CD4-positive, alpha-beta T cell (primary cell): ENCODE measurements at places on chromosomes 6 and 20. TPM values are rescaled to one million over a fixed set of nuclear protein-coding genes. Genes with fewer than 3 reads are reported as not detected.

PGC gene
- not detected for total RNA-seq

VSX1 gene
- not detected for total RNA-seq

DNA sequence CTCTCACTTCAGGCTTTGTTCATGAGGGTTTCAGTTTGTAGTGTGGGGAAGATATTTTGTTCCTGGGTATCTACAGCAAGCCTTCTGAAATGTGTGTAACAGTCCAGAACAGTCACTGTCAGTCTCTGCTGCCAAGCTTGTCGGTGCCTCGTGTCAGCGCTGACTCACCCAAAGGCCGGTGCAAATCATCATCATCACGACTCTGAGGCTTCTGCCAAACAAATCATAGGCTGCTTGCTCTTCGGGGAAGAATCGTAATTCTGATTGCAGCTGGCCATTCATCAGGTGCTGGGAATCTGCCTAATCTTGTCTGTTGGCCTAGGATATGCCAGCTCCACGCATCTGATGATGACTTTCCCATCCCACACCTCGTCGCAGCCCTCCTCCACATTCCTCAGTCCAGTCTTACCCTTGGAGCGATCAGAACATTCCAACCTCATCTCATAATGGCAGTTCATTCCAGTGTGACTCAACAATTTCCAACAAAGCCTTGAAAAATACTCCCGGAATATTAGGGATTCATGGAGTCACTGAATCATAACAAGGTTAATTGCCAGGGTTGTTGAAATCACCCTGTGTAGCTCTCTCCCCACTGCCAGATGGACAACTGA, 40.9 kb downstream of the ALDH8A1 start:
- no peaks in the 10 kb centered on the region for H3K36me3 ChIP-seq
- H3K4me3 ChIP-seq: no peak overlapping the region
- H3K27me3 ChIP-seq: no peaks in the 10 kb centered on the region
- no peak for DNase-seq
- H3K4me1 ChIP-seq: no peaks in the 10 kb centered on the region

SLC12A5 gene
- total RNA-seq: 1.3 TPM

GRCh38 chr6:2938632-2939083, 32.7 kb downstream of the SERPINB6 start:
- no peak overlapping the region for H3K4me3 ChIP-seq
- H3K27ac ChIP-seq: peak overlapping the region; percentile 47
- no peaks in the 10 kb centered on the region for H3K36me3 ChIP-seq

PNPLA1 gene
- 0.17 TPM for total RNA-seq

- H3K4me1 ChIP-seq: no peaks in the 10 kb centered on the region
- no peaks in the 10 kb centered on the region for H3K27me3 ChIP-seq
- no peak for DNase-seq
- H3K27ac ChIP-seq: no peak overlapping the region
Measured at GRCh38 chr6:132187816-132188215, 213.5 kb downstream of the MOXD1 start.

DNA sequence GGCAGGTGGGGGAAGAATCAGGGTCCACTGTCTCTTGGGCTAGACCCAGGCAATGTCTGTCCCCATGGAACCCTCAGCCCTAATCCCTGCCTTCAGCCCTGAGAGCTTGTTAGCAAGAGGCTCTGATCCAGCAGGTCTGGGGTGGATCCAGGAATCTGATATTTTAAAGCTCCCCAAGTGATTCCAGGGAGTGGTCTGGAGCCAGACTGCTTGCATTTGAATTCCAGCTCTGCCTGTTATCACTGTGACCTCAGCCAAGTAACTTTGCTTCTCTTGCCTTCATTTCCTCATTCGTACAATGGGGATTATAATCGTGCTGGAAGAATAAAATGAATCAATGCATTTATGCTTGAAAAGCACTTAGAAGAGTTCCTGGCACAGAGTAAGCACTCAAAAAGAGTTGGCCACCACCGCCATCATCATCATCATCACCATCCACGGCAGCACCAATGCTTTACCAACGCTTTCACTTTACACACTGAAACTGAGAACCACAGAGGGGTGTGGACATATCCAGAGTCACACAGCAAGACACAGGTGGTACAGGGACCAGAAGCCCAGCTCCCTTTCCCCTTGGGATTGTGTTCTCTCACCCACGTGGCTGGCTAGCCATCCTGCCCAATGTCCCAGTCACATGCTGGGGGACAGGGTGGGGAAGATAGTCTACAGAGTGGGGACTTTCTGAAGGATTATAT, 75.7 kb upstream of the RALY start:
- no peak overlapping the region for H3K27ac ChIP-seq
- DNase-seq: no peak
- peaks cover 5% of the 10 kb centered on the region for H3K4me1 ChIP-seq

GRCh38 chr6:747028-747427, 54.1 kb upstream of the EXOC2 start:
- no peaks in the 10 kb centered on the region for H3K36me3 ChIP-seq
- no peak overlapping the region for H3K27ac ChIP-seq
- DNase-seq: no peak
- no peaks in the 10 kb centered on the region for H3K4me1 ChIP-seq
- no peaks in the 10 kb centered on the region for H3K27me3 ChIP-seq
- no peak overlapping the region for H3K4me3 ChIP-seq

GRCh38 chr6:155818698-155819097, 363.1 kb upstream of the NOX3 start:
- no peak for DNase-seq
- no peaks in the 10 kb centered on the region for H3K27me3 ChIP-seq
- H3K27ac ChIP-seq: no peak overlapping the region
- no peaks in the 10 kb centered on the region for H3K36me3 ChIP-seq
- H3K4me3 ChIP-seq: no peak overlapping the region

WFDC5 gene
- not detected for total RNA-seq

DNA sequence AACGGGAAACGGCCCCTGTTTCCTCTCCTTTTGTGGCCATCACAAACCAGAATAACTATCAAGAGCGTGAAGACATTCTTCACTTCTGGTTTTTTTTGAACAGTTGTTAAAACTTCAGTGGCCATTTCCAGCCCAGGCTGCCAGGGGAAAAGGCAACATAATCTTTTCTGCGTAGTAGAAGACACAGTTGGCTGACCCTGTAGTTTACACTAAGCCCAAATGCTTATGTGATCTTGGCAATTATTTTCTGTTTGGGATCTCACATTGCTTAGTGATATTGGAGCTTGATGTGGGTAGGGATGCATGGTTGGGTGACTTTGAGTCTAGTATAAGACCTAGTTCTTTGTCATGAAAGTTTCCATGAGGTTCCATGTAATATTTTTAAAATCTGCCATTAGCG, 449.4 kb upstream of the CDH4 start:
- no peak for DNase-seq
- H3K27ac ChIP-seq: no peak overlapping the region
- H3K4me1 ChIP-seq: no peaks in the 10 kb centered on the region
- H3K36me3 ChIP-seq: no peaks in the 10 kb centered on the region

DNA sequence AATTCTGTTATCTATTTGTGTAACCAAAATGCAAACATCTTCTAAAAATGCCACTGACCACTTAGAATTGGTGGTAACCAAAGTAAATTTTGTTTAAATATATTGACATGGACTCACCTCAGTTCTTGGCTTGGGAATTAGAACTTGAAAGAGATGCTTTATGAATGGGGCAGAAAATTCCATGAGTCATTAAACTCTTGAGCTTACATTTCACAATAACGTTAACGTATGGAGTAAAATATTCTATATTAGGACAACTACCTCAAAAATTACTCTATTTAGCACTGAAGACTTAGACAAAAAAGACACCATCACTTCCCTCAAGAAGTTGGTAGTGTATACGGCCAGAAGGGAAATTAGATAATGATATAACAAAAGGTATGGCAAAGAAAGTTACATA, 752.2 kb upstream of the MARCKS start:
- no peak overlapping the region for H3K4me3 ChIP-seq
- H3K36me3 ChIP-seq: no peaks in the 10 kb centered on the region
- no peak overlapping the region for H3K27ac ChIP-seq

GRCh38 chr6:117559299-117559698, 43.0 kb downstream of the GOPC start:
- H3K36me3 ChIP-seq: peaks cover 24% of the 10 kb centered on the region
- no peak overlapping the region for H3K27ac ChIP-seq
- no peak overlapping the region for H3K4me3 ChIP-seq
- H3K4me1 ChIP-seq: no peaks in the 10 kb centered on the region
- no peaks in the 10 kb centered on the region for H3K27me3 ChIP-seq

DNA sequence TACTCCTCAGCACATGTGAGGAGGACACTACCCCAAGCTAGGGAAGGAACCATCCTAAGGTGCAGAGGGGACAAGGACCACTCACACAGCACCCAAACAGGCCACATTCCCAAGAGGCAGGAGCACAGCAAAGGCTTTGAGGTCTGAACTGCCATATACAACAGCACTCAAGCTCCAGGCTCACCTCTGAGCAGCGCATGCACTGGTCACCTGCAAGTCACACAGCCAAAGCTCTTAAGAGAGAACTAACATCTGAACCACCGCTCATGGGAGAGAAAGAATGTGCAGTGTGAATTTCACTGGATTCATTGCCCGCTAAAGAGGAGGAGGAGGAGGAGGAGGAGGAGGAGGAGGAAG, 31.0 kb downstream of the NPEPL1 start:
- no peak for DNase-seq
- H3K27me3 ChIP-seq: peaks cover 20% of the 10 kb centered on the region
- H3K27ac ChIP-seq: no peak overlapping the region
- H3K4me3 ChIP-seq: no peak overlapping the region

DNA sequence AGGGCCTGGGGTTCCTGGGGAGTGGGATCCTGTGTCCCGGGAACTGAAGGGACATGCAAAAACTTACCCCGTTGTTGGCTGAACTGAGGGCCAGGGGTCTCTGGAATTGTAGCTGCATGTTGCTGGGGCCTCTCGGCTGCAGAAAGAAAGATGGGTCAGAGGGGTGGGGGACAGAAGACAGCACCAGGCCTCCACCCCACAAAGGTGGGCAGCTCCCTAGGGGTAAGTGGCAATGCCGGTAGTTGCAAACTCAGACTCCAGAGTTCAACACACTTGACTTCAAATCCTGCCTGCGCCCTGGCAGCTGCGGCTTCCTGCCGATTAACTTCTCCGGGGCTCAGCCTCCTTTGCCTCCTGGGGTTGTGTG, 4.8 kb downstream of the ZBP1 start:
- H3K27me3 ChIP-seq: no peaks in the 10 kb centered on the region
- H3K36me3 ChIP-seq: peaks cover 53% of the 10 kb centered on the region
- H3K4me1 ChIP-seq: peaks cover 53% of the 10 kb centered on the region
- no peak overlapping the region for H3K27ac ChIP-seq

GRCh38 chr20:35854713-35855348, 83.0 kb downstream of the PHF20 start:
- H3K27ac ChIP-seq: no peak overlapping the region
- H3K4me1 ChIP-seq: no peaks in the 10 kb centered on the region
- DNase-seq: no peak
